Activated T-cell treated with anti-CD3 and anti-CD28 coated beads, Interleukin-2, amount 50 U/mL, for 1 hour (primary cell): ENCODE measurements at places on chromosomes 3 and 15.

DNA sequence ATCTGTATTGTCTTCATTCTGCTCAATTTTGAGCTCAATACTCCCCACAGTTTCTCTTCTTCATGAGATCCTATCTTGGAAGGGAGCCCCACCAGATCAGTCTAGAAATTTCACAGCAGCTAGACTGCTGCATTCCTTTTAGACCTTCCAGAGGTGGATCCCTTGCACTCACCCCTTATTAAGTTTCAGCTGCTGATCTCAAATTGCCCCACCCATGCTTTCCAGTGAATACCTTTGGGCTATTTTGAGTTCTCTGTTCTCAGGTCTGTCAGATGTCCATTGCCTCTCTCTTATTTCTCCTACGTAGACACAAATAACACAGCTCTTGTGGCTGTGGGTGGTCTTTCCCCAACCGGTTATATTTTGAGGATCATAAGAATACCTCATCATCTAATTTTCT is 60.8 kb downstream of the GPR156 start:
- no peak for DNase-seq

GRCh38 chr3:82413171-82413570 is 651.7 kb upstream of the GBE1 start:
- no peak for DNase-seq

DNA sequence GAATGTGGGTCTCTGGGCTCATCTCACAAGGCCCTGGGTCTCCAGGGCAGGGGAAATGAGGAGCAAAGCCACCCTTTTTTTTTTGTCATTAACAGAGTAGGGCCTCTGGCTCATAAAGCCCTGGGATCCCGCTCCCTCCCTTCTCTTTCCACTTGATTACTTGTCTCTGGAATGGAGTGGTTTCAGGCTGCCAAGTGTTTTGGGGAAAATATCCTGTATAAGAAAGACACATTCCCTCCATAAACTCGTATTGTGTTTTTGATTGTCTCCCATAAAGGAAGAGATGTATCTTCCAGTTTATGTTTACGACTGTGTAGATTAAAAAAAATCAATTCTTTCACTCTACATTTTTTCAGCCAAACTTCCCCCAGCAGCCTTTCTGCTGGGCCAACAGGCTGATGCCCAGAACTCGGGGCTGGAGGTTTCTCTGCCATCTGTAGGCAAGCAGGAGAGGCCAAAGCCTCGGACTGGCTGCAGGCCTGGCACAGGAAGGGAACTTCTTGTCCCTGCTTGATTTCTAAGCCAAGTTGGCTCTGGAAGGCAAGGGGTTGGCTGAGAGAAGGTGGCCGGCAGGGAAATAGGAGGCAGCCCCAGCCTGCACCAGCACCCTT is 49.4 kb upstream of the INSYN1 start:
- DNase-seq, result no peak

- DNase-seq, result no peak
These were observed 78.6 kb downstream of the TRIM42 start for GRCh38 chr3:140756240-140757016.

GRCh38 chr3:115537669-115538068 is 85.6 kb upstream of the GAP43 start:
- no peak for DNase-seq

DNA sequence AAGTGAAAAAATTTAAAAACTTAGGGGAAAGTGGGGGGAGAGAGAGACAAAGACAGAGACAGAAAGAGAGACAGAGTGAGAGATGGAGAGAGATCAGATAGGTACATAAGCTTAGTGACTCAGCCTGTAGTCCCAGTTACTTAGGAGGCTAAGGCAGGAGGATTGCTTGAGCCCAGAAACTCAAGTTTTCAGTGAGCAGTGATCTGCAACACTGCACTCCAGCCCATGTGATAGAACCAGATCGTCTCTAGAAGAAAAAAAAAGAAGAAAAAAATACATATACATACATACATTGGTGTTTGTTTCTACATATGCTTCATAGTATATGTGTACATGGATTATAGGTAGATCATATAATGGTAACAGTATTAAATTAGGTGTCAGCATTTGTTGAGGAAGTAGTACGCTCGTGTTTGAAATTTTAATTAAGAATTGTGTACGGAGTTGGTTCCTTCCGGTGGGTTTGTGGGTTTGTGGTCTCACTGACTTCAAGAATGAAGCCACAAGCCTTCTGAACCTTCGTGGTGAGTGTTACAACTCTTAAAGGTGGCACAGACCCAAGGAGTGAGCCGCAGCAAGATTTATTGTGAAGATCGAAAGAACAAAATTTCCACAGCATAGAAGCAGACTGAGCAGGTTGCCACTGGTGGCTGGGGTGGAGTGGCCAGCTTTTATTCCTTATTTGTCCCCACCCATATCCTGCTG is 38.3 kb upstream of the SNRPN start:
- DNase-seq, result no peak

DNA sequence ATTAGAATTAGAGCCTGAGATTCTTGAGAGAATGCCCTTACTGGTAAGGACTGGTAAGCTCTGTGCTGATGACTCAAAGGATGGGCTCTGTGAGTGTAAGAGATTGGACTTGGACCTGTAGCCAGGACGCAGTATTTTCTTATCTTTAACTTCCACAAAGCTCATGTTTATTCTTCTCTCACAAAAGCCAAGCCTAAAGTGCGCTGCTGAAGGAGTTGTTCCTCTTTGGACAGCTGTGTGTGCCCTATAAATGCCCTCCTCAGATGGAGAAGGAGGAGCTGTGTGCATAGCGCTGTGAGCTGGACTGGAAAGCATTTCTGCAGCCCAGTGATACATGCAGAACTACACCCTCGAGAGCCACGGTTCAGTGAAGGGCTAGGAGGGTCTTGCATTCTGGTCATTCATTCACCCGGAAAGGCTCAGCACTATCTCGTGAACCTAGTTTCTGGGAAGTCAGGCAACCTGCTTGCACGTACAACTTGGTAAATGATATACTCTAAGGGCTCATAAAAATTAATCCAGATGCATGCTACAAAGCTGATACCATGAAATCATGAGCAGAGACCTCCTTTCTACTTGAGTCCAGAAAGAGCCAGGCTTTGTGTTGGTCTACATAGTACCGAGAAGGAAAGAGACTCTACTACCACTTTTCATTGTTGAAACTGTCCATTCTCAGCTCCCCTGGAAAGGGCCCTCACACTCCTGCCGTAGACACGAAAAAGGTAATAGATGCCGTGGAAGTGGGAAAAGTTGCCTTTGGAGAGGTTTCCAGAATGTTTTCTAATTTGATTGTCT is 103.0 kb upstream of the TBL1XR1 start:
- no peak for DNase-seq

- no peak for DNase-seq
These were observed 181.2 kb upstream of the PROK2 start for GRCh38 chr3:71966185-71966584.

- DNase-seq, result peak; percentile 78
These were observed 3.5 kb upstream of the SHISA5 start for GRCh38 chr3:48507256-48508061.

- DNase-seq, result no peak
These were observed 542 bp downstream of the PLOD2 start for GRCh38 chr3:146160321-146160963.

- DNase-seq, result no peak
These were observed 23.2 kb downstream of the THRB start for GRCh38 chr3:24471486-24471885.

DNA sequence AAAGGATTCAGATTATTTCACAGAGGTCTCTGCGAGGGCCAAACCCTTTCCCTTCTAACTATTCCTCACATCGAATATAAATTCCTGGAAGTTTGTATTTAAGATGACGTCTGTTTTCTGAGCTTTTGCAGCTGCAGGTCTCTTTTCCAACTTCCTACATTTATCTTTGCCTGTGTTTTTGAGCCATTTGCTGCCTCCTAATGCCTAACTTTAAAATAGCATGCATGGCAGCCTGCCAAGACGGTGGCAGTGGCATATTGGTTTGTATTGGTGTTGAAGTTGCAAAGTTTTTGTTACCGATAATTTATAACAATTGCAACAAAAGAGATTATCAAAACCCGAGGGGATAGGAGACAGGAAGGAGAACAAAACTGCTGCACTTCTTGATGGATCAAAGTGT is 187.1 kb upstream of the DNAJC19 start:
- DNase-seq, result peak; percentile 20

GRCh38 chr3:14843321-14843720 is 24.6 kb downstream of the FGD5 start:
- no peak for DNase-seq

DNA sequence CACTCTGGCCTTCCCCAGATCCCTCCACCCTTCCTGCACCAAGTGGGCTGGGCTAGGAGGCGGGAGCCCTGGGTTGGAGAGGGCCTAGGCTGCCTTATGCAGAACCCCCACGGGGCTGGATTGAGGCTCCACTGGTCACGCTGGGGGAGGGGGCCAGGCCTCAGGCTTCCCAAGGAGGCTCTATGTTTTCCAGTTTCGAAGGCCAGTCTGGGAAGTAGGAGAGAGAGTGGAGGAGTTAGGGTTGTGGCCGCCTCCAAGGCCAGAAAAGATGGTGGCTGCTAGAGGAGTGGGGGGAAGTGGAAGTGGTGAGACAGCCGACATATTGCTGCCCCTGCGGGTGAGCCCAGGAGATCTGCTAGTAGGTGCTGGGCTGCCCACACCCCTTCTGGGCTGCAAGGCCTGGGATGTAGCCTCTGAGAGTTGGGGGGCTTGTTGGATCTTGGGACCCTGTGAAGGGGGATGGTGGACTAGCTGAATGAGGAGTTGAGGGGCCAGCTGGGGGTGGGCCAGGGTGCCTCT is 1.2 kb downstream of the GNAI2 start:
- peak; percentile 46 for DNase-seq
